T-helper 1 cell (primary cell): ENCODE measurements at places on chromosomes 7 and 10.

GRCh38 chr10:120511165-120511564, 54.1 kb downstream of the PLPP4 start:
- no peak for DNase-seq

DNA sequence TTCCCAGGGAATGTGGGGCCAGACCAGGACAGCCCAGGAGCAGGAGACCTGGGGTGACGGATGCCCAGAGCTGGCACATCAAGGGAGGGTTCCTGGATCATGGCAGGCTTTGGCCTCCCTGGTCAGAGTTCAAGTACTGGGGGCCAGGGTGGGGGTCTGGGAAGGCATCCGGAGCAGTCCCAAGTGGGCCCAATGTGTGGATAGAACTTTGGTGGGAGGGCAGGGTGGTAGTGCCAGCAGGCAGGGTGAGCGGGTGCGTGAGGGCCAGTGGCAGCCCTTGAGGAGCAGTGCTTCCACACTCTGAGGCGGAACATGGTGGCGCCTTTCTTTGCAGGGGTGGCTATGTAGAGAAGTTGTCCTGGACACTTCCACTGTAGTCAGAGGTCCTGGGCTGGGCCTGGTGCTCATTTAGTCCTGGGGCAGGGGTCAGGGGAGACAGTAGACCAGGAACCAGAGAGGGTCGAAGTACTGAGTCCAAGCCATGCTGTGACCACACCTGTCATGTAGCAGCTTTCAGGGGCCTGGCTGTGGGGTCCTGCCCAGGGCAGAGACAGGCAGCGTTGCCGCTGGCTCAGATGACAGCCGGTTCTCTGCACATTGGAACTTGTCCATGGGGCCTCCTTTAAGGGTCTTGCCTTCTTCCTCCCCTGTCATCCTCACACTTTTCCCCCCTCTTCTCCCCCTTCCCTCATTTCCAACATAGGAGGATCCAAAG, 22.2 kb upstream of the CSGALNACT2 start:
- no peak for DNase-seq

- no peak for DNase-seq
These were observed 726 bp upstream of the HOXA9 start for GRCh38 chr7:27165996-27166530.

DNA sequence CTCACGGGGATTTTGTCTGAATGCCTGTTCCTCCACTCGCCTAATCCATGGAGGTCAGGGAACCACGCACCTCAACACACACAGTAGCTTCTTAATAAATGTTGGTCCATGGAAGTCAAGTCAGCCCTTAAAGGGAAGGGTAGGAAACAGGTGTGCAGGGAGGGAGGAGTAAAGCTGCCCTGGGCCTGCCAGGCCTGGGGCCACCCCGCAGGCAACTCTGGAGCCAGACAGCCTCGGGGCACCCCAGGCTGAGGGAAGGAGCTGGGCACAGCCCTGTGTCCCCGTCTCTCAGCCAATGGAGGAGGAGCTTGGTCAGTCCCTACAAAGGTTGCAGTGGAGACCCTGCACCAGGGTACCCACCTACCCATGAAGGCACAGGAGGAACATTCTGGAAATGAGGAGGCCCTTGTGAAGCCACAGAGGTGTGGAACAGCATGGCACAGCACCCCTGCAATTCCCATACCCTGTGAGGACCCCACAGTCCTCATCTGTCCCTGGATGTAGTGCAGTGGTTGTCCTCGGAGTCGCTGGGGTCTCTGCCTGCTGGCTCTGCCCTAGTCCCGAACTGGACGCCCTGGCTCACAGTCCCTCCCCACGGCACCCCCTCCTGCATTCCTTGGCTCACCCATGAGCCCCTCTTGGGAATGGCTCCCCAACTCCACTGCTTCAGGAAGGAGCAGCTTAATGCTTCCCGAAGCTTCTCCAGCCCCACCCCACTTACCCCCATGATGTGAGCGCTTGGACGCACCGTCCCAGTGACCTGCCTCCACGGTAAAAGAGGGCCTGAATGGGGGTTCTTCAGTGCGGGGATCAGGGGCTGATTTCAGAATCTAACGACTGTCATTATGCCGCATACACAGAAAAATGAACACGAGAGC, 79.2 kb upstream of the INSIG1 start:
- DNase-seq = no peak

GRCh38 chr10:128018691-128019090, 107.5 kb downstream of the MKI67 start:
- no peak for DNase-seq

DNA sequence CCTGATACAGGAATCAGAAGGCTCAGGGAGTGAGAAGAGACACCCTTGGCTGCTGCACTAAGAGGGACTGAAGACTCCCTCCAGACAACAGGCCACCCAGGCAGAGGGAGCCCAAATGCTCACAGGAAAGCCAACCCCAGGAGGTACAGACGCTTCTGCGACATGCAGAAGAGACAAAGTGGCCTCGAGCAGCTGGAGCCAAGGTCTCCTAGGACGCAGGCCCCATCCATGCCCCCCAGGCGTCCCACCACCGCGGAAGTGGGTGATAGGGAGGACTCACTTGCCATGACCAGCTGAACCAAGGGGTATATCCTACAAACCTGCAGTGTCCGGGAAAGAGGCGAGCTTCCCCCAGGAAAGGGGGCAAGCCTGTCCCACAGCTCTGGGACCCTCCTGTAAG, 56.9 kb downstream of the CTBP2 start:
- no peak for DNase-seq

- DNase-seq = no peak
These were observed 60.1 kb upstream of the FHIP2A start for GRCh38 chr10:114761205-114762193.

DNA sequence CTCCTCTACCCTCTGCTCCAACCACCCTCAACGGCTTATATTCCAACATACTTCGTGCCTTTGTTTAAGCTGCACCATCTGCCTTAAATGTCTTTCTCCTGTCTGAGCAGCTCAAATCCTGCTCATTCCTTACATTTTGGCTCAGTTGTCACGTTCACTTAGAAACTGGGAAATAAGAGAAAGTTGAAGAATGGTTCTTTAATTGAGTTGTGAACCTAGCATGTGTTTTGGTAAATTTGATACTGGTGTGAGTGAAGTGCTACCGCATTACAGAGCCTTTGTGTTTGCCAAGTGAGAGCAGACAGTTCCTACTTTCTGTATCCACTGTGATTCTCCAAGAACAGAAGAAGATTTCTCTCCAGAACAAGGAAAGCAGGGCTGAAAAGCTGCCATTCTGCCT, 54.3 kb downstream of the EPDR1 start:
- DNase-seq = no peak

DNA sequence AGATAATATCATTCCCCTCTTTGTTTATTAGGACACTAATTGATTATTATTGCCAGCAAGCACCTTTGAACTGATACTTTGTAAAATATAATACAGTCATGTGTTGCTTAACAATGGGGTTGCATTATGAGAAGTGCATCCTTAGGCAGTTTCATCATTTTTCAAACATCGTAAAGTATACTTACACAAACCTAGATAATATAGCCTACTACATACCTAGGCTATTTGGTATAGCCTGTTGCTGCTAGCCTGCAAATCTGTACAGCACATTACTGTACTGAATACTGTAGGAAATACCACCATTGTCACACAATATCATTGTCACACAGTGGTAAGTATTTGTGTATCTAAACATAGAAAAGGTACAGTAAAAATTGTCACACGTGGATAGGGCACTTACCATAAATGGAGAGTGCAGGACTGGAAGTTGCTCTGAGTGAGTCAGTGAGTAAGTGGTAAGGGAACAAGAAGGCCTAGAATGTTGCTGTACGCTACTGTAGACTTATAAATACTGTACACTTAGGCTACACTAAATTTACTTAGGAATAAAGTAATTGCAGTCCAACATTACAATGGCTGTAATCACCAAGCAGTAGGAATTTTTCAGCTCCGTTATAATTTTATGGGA, 70.7 kb downstream of the LCOR start:
- no peak for DNase-seq
